ENCODE measurements at places on chromosomes 6 and 20.

DNA sequence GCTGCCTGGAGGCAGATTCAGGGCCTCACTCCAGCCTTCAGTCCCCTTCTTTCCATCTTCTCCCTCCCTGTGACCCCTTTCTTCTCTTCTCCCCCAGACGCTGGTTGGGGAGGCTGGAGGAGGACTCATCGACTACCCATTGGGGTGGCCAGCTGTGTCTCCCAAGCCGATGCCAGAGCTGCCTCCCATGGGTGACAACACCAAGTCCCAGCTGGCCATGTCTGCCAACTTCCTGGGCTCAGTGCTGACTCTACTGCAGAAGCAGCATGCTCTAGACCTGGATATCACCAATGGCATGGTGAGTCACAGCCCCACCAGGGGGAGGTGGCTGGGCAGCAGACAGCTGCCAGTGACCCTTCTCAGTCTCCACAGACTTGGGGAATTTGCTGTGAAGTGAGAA lies 12.9 kb downstream of the BPIFB4 start:
- no peak for DNase-seq

- no peak for DNase-seq
Observed at GRCh38 chr6:43609402-43609801, 19.7 kb downstream of the GTPBP2 start.

GRCh38 chr6:55198715-55199114 lies 24.4 kb downstream of the HCRTR2 start:
- DNase-seq = no peak

GRCh38 chr6:117483645-117484016 lies 1.2 kb downstream of the DCBLD1 start:
- no peak for DNase-seq

DNA sequence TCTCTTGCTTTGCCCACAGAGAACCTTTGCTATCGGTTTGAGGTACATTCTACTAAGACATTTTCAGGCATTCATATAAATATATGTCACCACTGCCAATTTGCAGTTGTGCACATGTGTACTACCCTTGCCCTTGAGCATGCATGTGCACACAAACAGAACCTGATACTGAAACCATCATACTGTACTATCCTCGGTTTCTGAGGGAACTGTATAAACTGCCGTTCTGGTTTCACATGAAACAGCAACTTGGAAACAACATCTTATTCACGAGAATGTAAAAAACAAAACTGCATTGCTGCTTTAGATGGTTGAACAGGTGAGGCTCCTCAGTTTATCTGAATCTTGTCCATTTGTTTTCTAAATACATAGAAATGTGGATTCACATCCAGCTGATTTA lies 151.2 kb upstream of the TMEM170B start:
- DNase-seq = no peak

GRCh38 chr20:51019656-51020592 lies 3.0 kb downstream of the KCNG1 start:
- no peak for DNase-seq

GRCh38 chr6:111581957-111582356 lies 23.7 kb downstream of the TRAF3IP2 start:
- no peak for DNase-seq

DNA sequence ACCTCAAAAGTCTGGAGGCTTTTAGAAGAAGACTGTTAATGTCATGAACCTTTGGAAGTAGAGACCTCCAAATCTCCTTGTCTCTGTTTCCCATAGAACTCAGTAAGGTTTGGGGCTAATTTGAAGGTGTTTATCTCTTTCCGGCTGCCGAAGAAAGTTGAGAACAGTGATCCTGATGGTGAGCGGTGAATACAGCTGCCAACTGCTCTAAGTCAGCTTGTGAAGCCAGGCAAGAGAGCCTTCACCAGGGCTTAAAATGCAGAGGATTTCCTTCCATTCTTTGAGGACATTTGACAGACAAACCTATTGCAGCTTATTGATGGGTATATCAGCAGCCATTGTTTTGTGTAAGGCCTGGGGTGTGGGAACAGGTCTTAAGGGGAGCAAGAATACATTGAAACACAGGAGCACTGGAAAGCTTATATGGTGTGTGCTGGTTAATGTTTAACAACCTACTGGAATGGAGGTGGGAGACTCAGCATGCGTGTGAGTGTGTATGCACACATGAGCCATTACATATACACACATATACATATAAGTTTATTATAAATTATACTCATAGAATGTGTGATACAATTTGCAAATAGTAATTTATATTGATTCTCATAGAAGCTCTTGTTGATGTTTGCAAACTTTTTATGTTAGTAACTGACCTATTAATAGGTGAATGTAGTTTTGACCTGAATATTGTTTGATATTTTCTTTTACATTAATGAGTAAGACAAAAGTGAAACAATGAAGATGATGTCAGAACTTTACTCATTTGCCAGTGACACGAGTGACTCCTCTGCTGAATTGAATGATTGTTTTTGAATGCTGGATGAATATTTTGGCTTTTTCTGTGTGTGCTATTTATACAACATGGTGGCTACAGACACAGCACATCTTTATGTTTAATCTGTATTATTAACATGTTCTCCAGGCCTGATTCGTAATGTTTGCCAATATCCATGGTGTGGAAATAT lies 18.1 kb downstream of the PLEKHG1 start:
- no peak for DNase-seq

GRCh38 chr20:17681726-17682102 lies 328 bp downstream of the RRBP1 start:
- DNase-seq = no peak

GRCh38 chr20:48940170-48940569 lies 18.7 kb downstream of the ARFGEF2 start:
- DNase-seq = no peak

- no peak for DNase-seq
Observed at GRCh38 chr6:66735106-66735890, 1028.3 kb upstream of the EYS start.

DNA sequence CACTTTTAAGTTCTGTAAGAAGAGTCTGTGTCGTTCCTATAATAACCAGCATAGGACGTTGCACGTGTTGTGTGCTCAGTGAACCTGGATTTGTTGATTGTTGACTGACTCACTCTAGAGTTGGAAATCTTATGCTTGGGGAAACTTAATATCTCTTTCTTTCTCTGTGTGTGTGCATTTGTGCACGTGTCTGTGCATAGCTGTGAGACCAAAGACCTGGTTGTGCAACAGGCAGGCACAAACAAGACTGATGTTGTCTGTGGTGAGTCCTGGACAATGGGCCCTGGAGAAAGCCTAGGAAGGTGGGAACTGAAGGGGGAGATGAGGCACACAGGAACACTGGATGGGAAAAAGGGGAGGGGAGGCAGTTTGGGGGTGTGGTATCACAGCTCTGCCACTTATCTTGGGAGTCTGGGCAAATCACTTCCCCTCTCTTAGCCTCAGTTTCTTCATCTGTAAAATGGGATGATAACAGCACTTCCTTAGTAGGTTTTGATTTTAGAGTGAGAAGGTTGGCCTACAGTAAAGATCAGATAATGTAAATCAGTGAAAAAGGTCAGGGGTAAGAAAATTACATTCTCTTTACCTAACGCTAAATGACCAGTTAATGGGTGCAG lies 8.4 kb downstream of the CD40 start:
- no peak for DNase-seq

DNA sequence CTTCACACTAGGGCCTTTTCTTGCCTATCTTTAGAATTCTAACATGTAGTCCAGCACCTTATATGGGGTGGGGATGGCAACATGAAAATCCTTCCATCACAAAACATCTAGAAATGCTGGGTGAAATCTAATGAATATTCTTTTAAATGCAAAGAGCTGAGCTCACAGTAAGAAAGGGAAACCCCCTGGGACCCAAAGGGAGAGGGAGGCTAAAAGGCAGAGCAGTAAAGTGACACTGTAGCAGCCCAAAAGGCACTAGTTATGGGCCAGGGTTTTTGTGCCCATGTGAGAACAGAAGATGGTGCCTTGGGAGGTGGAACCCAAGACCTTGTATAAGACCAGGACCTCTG lies 66.7 kb downstream of the TRAM2 start:
- DNase-seq = no peak

- DNase-seq = no peak
Observed at GRCh38 chr6:23243854-23244253, 674.5 kb downstream of the HDGFL1 start.

- no peak for DNase-seq
Observed at GRCh38 chr6:142561511-142562265, 259.9 kb downstream of the ADGRG6 start.

GRCh38 chr20:17619351-17620093 lies 49.6 kb downstream of the DSTN start:
- DNase-seq = no peak

- no peak for DNase-seq
Observed at GRCh38 chr20:18909254-18909653, 95.7 kb downstream of the SCP2D1 start.

DNA sequence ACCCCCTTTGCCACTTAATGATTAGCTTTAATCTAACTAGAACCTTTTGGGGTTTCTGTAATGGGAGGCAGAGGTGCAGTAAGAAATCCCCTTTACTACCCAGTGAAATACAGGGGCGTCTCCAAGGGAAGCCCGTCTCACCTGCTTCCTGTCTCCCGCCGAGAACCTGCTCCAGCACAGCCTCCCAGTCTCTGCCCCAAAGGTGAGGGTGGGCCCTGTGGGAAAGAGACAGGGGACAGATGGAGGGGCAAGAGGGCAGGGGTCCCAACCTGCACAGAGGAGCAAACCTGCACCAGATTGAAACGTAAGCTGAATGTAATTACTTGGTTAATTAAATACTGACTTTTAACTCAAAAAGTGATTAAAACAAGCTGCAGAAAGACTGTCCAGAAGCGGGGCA lies 474.2 kb upstream of the SULF2 start:
- DNase-seq = no peak

- DNase-seq = no peak
Observed at GRCh38 chr20:11144114-11144950, 470.5 kb upstream of the JAG1 start.

- no peak for DNase-seq
Observed at GRCh38 chr20:54137115-54137514, 36.7 kb downstream of the CYP24A1 start.

DNA sequence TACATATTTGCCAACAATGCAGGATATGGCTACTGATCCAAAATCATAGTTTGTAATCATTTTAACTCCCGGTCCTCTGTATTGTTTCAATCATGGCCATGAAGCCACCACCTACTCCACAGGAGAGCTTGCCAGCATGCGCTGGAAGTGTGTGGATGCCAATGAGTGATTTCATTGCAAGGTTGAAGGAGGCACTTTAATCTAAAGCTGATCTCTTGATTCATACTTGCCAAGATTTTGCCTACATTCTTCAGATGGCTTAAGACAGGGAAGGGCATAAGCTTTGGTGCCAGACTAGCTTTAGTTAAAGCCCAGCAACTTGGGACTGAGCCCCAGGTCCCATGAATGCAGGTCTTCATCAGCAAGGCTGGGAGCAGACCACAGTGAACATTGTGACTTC lies 58.8 kb downstream of the TPD52L1 start:
- DNase-seq = no peak

DNA sequence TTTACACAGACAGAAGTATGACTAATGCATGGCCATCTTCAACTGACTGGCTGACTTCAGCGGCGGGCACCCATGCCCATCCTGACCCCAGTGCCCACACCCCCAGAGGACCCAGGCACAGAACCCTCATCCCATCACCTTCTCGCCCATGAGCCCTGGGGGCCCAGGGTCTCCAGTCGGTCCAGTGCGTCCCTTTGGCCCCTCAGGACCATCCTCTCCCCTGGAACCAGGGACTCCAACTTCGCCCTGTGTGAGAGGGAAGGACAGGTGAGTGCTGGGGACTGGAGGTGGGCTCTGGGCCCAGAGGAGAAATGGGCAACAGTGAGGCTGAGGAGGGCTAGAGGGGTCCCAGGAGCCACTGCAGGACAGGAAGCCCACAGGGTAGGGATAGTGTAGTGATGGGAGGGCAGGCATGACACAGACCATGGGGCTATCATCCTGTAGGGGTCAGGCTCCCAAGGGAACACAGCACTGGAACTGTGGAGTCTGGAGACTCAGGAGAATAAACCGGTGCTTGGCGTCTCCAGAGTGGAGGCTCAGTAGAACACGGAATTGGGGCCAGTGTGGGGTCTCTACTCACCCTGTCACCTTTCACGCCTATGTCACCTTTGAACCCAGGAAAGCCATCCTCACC lies 16.7 kb downstream of the COL11A2 start:
- DNase-seq = no peak

DNA sequence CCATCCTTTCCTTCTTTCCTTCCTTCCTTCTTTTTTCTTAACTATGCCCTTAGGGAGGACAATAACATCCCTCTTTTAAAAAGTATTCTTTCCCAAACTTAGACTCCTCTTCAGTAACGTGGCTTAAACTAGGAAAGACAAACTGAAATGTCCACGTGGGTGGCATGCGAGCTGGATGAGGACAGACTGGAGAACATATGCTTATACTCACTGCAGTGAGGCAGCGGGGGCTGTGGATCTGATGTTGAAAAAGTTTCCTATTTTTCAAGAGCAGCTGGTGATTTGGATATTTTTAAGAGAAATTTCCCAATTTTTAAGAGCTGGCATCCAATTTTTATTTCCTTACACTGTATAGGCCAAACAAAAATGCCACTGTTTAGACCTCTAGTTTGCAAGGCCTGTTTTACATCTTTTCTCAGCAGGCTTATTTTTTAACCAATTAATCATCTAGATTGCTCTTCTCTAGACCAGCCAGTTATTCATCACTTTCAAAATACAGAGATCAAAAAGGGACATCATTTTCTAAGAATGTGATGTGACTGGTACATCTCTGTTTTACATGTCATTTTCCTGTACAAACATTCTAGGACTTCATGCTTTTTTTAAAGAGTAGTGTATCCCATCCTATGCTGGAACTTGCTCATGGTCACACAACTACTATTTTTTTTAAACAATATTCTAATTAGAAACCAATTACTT lies 226.5 kb downstream of the BTBD9 start:
- no peak for DNase-seq

- no peak for DNase-seq
Observed at GRCh38 chr6:14734416-14735340, 511.2 kb upstream of the JARID2 start.

DNA sequence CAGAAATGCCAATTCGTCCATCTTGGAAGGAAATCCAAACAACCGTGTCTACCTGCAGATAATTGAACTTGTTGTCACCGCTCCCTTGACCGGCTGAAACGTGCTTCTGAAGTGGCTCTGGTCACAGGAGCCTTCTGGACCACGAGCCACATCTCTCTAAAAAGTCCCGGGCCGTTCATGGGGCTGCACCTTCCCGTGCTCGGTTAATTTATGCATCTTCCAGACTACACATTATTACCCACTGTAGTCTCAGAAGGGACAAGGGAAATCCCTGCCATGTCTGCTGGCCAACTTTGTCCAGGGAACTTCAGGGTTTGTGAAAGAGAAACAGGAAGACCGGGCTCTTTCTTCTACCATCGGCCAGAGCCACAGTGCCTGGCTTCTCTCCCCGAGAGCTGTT lies 63.4 kb upstream of the MPC1 start:
- no peak for DNase-seq

GRCh38 chr6:32837651-32838113 lies 857 bp downstream of the TAP2 start:
- DNase-seq = no peak

Measured in cortex of kidney (tissue), 1 donor.